ENCODE measurements at places on chromosomes 2 and 18. TPM values are rescaled to one million over a fixed set of nuclear protein-coding genes. Genes with fewer than 3 reads are reported as not detected.

The ONECUT2 gene
- total RNA-seq: under 0.01 TPM

The UGT1A8 gene
- total RNA-seq: 0.37 TPM

The DHRS9 gene
- total RNA-seq: 34.2 TPM

The NGEF gene
- 7.6 TPM for total RNA-seq

The LINC00305 gene
- not detected for total RNA-seq

Measured in airway epithelial cell (primary cell).